ENCODE measurements at places on chromosomes 7 and 10.

- DNase-seq = no peak
Measured at GRCh38 chr10:43199684-43200537, 61.7 kb downstream of the CSGALNACT2 start.

DNA sequence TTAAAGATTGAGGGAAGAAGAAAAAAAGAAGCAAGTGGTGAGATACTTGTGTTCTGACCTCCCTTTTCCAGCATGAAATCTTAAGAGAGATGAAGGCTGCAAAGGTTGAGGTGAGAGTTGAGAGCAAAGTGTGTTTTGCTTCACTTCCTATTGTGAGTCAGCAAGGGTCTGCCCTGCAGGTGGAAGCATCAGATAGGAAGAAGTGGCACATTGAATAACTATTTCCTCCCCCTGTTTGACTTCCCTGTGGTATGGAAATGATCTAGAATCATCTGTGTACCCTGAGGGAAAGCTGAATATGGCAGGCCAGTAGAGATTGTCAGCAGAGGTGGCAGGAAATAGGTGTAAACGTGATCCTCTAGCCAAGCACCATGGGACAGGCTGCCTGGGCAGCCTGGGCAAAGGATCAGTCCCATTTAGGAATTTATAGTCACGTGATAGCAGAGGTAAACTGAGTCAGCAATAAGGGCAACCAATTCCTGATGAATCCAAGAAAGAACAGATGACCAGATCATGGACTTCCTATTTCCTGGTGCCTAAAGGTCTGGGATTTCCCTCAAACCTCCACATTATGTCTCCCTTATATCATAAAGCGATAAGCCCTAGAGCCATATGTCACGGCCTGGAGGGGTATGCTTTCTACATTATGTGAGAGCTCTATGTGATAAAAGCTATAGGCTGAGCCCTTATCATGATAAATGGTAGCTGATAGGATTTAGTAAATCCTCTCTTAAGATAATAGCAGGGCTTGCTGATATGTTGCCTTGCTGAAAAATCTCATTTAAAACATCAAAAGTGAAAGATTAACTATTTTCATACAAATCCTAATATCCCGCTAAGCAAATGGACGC, 287.0 kb downstream of the MDFIC start:
- no peak for DNase-seq

- no peak for DNase-seq
Measured at GRCh38 chr10:955820-956217, 24.3 kb upstream of the LARP4B start.

DNA sequence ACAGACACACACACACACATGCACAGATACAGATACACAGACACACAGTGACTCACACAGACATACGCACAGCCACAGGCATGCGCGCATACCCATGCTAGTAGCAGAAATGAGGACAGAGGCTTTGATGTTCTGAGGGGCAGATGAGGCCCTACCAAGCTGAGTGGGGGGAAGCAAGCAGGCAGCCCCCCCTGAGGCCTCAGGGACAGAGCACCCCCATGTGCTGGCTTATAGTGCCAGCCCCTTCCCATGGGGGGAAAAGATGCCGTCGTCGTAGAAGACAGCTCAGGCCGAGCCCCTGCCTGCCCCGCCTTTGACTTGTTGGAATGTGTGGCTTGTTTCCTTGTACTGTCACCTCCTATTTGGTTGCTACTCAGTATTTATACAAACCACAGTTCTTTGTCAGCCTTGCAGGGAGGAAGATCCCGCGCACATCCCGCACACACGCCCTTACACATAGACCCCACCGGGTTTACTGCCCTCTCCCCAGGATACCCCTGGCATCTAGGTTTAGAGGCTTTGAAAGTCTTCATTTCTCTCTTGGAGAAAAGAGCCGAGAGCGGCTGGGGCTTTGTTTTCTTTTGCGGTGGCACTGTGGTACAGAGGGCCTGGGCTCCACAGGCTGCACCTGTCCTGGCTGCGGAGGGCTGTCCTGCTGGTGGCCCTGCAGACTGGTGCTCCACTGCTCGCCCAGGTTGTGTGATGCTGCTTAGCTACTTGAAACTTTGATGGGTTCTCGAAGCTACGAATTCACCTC, 112.5 kb downstream of the DOCK1 start:
- no peak for DNase-seq

GRCh38 chr7:137996386-137996851, 5.5 kb downstream of the CREB3L2 start:
- DNase-seq = no peak

- DNase-seq = peak; percentile 4
Measured at GRCh38 chr7:103851357-103851756, 138.1 kb downstream of the RELN start.

DNA sequence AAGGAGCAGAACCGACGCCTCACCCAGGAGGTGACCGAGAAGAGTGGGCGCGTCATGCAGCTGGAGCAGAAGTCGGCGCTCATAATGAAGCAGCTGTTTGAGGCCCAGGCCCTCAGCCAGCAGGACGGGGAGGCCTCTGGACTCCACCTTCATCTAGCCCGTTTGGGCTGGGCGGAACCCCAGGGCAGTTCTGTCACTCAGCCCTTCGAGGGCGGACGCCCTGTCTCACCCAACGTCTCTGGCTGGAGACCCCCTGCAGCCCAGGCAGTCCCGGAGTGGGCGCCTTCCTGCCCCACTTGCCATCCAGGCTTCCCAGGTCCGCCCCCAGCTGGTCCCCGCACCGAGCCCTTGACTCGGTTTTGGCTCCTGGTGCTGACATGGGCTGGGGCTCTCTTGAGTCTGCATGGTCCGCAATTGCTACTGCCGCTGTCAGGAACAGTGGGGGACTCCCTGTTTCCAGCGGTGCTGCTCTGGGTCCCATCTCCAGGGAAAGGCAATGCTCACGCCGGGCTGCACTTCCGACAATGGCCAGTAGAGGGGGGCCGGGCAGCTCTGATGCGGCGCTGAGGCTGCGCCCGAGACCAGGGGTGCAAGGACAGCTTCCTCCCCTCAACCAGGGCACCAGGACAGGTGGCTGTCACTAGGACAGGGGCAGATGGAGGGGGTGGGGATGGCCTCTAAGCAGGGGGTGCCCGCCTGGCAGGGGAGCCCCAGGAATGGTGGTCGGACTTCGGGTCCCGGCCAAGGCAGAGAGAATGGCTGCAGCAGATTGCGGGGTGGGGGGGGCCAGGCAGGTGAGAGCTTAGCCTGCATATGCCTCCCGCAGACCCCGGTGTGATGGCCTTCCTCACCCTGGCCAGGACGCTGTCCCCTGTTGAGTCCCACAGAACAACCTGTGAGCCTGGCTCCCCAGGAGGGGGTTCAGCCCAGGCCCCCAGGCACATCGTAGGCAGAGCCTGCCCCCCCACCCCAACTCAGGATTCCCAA, 71.2 kb upstream of the KCTD7 start:
- peak; percentile 83 for DNase-seq

DNA sequence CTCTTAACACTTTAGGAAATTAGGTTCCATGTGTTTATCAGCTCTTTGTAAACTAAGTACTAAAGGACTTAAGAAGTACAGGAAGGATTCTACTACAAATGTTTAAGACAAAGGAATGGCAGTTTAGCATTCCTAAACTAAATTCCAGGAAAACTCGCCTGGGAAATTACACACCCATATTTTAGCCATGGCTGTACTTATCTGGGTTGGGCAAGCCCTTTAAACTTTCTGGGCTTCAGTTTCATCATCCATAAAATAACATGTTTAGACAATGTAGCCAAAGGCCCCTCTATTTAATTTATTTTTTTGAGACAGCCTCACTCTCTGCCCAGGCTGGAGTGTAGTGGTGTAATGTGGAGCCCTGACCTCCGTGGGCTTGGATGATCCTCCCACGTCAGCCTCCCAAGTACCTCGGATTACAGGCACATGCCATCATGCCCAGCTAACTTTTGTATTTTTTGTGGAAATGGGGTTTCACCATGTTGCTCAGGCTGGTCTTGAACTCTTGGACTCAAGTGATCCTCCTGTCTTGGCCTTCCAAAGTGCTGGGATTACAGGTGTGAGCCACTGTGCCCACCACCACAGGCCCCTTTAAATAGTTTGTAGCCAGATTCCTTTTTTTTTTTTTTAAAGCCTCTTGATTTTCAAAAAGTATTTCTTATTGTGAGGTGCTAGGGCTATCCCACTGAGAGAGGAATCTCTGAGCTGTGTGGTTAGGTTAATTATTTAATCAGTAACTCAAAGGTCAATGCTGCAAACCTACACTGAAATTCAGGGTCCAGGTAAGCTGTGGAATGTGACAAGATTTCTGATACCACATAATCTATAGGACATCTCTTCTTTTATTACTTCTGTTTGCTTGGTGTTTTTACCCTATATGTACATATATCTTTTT, 32.1 kb downstream of the TMEM60 start:
- DNase-seq = no peak

GRCh38 chr7:47602272-47603004, 20.5 kb upstream of the TNS3 start:
- DNase-seq = no peak

- DNase-seq = no peak
Measured at GRCh38 chr7:132508724-132509353, 67.4 kb downstream of the PLXNA4 start.

DNA sequence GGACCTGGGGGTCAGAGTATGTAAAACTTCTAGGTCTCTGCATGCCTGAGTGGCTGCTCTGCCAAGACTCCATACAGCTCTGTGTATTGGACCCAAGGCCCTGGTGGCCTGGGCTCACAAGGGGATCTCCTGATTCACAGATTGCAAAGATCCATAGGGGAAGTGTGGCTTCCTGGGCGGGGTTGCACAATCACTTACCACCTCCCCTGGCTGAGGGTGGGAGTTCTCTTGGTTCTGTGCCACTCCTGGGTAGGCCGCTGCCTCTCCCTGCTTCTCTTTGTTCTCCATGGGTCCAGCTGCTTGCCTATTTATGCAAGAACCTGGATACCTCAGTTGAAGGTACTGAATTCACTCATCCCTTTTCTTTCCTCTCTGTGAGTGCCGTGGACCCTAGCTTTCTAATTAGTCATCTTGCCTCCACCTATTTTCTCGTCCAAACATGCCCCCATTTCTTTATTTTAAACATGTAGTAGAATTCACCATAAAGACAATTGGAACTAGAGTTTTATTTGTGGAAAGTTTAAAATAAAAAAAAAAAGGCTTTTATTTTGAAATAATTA, 18.5 kb upstream of the AGR3 start:
- no peak for DNase-seq
